Tibial nerve (tissue), 4 donors: ENCODE measurements at places on chromosomes 16 and 17. TPM values are rescaled to one million over a fixed set of nuclear protein-coding genes. Genes with fewer than 3 reads are reported as not detected.

The MLKL gene
- 8.8 TPM for total RNA-seq

The KRTAP4-5 gene
- total RNA-seq: not detected

The SNAI3 gene
- total RNA-seq: 0.98 TPM

The ABCC3 gene
- 1.5 TPM for total RNA-seq

The YPEL2 gene
- 59.9 TPM for total RNA-seq

The KRT23 gene
- total RNA-seq: not detected

The DNASE1L2 gene
- total RNA-seq: 0.84 TPM

The MYH8 gene
- not detected for total RNA-seq

The CDH3 gene
- 15.9 TPM for total RNA-seq

The KRTAP1-1 gene
- not detected for total RNA-seq

The TNFRSF13B gene
- not detected for total RNA-seq

The GPATCH8 gene
- 61.1 TPM for total RNA-seq

The SYNGR3 gene
- not detected for total RNA-seq

The SPATA32 gene
- total RNA-seq: not detected

The TBC1D3 gene
- not detected for total RNA-seq

The DVL2 gene
- total RNA-seq: 43.3 TPM

The CRK gene
- 72.0 TPM for total RNA-seq

The SNX20 gene
- total RNA-seq: 1.7 TPM

The TBC1D10B gene
- 28.0 TPM for total RNA-seq

The RNF222 gene
- total RNA-seq: not detected

The SLC9A5 gene
- 1.8 TPM for total RNA-seq

The PPP4C gene
- total RNA-seq: 32.8 TPM

The ZG16 gene
- not detected for total RNA-seq

The NOTUM gene
- not detected for total RNA-seq

The LRRC37B gene
- total RNA-seq: 27.6 TPM

The PHOSPHO1 gene
- 1.3 TPM for total RNA-seq

The KRT39 gene
- total RNA-seq: not detected

The CD79B gene
- total RNA-seq: 10.9 TPM

The KRTAP9-4 gene
- total RNA-seq: not detected

The SLC2A4 gene
- total RNA-seq: 5.7 TPM

The CHAD gene
- not detected for total RNA-seq

The ZC3H7A gene
- 86.7 TPM for total RNA-seq

The DNAAF8 gene
- total RNA-seq: 0.39 TPM

The MRPL10 gene
- 33.4 TPM for total RNA-seq

The TRPV3 gene
- total RNA-seq: 21.4 TPM

The WNT9B gene
- total RNA-seq: 0.78 TPM

The PIPOX gene
- 6.1 TPM for total RNA-seq

The ANKS4B gene
- total RNA-seq: 0.20 TPM

The NAGLU gene
- 69.9 TPM for total RNA-seq

The NLRC5 gene
- total RNA-seq: 35.6 TPM

The TEX19 gene
- total RNA-seq: not detected

The CETP gene
- total RNA-seq: not detected

The SEC14L5 gene
- total RNA-seq: 29.0 TPM

The CLEC3A gene
- total RNA-seq: not detected

The OTOP3 gene
- total RNA-seq: not detected

The HEATR9 gene
- total RNA-seq: not detected

The PLA2G10 gene
- total RNA-seq: not detected

The PMP22 gene
- 2,077 TPM for total RNA-seq

The HNF1B gene
- not detected for total RNA-seq
